ENCODE measurements at places on chromosomes 1 and 21.
A peak's percentile ranks its signal among the peaks of the same experiment; 100 is the strongest.

- DNase-seq: no peak
Observed at GRCh38 chr21:32844653-32845436, 73.3 kb upstream of the PAXBP1 start.

DNA sequence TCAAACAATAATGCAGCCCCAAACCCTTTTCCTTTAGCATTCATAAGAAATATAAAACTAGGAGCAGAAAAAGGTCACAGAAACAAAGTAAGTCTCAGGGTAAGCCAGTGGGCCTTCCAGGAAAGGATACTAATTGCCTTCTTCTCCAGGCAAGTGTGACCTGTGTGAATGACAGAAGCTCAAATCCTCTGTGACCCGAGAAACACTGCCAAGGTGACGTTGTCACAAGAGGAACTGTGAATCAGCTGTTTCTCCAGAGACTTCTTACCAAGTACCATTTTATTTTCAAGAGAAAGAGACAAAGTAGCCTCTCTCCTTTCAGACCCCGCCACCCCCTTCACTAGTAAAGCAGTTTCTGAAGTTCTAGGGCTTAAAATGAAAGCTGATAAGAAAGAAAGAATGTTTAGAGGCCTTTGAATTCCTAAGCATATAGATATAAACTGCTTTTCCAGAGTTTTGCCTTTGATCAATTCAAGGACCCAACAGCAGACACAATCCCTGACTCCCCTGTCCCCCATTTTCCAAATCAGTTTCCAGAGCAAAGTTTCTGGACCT, 155.6 kb downstream of the NUF2 start:
- DNase-seq: no peak

DNA sequence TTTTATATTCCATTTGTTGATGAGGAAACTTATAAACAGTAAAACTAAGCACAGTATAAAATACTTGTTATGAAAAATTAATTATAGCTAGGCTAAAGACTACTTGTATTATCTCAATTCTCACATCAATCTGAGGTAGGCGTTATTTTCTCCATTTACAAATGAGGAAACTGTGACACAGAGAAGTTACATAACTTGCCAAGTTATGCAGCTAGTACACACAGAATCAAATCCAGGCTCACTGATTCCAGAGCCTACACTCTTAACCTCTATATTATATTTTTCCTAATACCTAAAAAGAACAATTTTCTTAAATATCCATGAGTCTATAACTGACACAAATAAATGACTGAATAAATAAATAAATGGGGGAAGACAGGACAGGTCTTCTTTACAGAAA, 11.2 kb upstream of the VPS45 start:
- no peak for DNase-seq

- DNase-seq: peak; percentile 69
Observed at GRCh38 chr1:167617153-167618147, 12.6 kb upstream of the RCSD1 start.

- no peak for DNase-seq
Observed at GRCh38 chr1:20469406-20470076, 16.5 kb downstream of the CAMK2N1 start.

- peak; percentile 91 for DNase-seq
Observed at GRCh38 chr21:45590246-45590725, 48.0 kb upstream of the SLC19A1 start.

GRCh38 chr1:17998889-17999288, 108.7 kb upstream of the IGSF21 start:
- DNase-seq: no peak

GRCh38 chr1:180247580-180247979, 17.5 kb downstream of the LHX4 start:
- no peak for DNase-seq
